ENCODE measurements at places on chromosomes 2 and 18. TPM values are rescaled to one million over a fixed set of nuclear protein-coding genes. Genes with fewer than 3 reads are reported as not detected.

The HOXD12 gene
- total RNA-seq = not detected

The VIL1 gene
- total RNA-seq = 0.10 TPM

The LHCGR gene
- 1.5 TPM for total RNA-seq

The PPP1R1C gene
- 0.59 TPM for total RNA-seq

The TANK gene
- total RNA-seq = 90.7 TPM

The UGT1A10 gene
- total RNA-seq = not detected

The FIGN gene
- 2.7 TPM for total RNA-seq

The ATG9A gene
- total RNA-seq = 24.7 TPM

The CDKL4 gene
- 2.3 TPM for total RNA-seq

The CHST10 gene
- total RNA-seq = 6.8 TPM

The IL36RN gene
- total RNA-seq = 10.9 TPM

The ACKR3 gene
- 27.3 TPM for total RNA-seq

The ATOH8 gene
- 5.2 TPM for total RNA-seq

The ADAM23 gene
- 3.1 TPM for total RNA-seq

The EVX2 gene
- total RNA-seq = not detected

The EXOC6B gene
- 45.3 TPM for total RNA-seq

The DSG3 gene
- total RNA-seq = 56.9 TPM

The MAPK4 gene
- 1.8 TPM for total RNA-seq

The MERTK gene
- total RNA-seq = 9.5 TPM

The TACR1 gene
- total RNA-seq = 0.39 TPM

The NPPC gene
- 1.7 TPM for total RNA-seq

The SERPINB4 gene
- 29.1 TPM for total RNA-seq

The SNED1 gene
- 9.7 TPM for total RNA-seq

The SP110 gene
- 12.2 TPM for total RNA-seq

The NEMP2 gene
- 6.1 TPM for total RNA-seq

The ACYP2 gene
- total RNA-seq = 19.5 TPM

The KCNK3 gene
- total RNA-seq = 0.49 TPM

The CCL20 gene
- total RNA-seq = 33.2 TPM

The FBXO36 gene
- total RNA-seq = 4.5 TPM

The CIDEA gene
- 11.1 TPM for total RNA-seq

The TMEM131 gene
- 44.8 TPM for total RNA-seq

The GAL3ST2 gene
- 0.30 TPM for total RNA-seq

The HOXD13 gene
- total RNA-seq = not detected

The CLEC4F gene
- 0.10 TPM for total RNA-seq

The KHK gene
- 1.7 TPM for total RNA-seq

The RFX8 gene
- 1.2 TPM for total RNA-seq

The SEMA4F gene
- total RNA-seq = 3.2 TPM

The GBX2 gene
- not detected for total RNA-seq

The SOS1 gene
- 32.3 TPM for total RNA-seq

The VPS54 gene
- 34.3 TPM for total RNA-seq

The FAP gene
- total RNA-seq = 64.6 TPM

The PER2 gene
- 14.0 TPM for total RNA-seq

The ERICH2 gene
- 0.79 TPM for total RNA-seq

The IL36G gene
- 4.4 TPM for total RNA-seq

The NEU4 gene
- total RNA-seq = 0.30 TPM

The CD8B2 gene
- 0.10 TPM for total RNA-seq

The IGFBP5 gene
- 246 TPM for total RNA-seq

The ANKRD23 gene
- 7.2 TPM for total RNA-seq

The ELOA2 gene
- not detected for total RNA-seq

The REV1 gene
- total RNA-seq = 74.3 TPM

The GRHL1 gene
- 93.0 TPM for total RNA-seq

The RGPD6 gene
- total RNA-seq = 71.9 TPM

The GPR75 gene
- 2.3 TPM for total RNA-seq

The SPRED2 gene
- total RNA-seq = 11.4 TPM

Data from skin of body (tissue), 3 donors.